ENCODE measurements at places on chromosomes 7 and 10.

DNA sequence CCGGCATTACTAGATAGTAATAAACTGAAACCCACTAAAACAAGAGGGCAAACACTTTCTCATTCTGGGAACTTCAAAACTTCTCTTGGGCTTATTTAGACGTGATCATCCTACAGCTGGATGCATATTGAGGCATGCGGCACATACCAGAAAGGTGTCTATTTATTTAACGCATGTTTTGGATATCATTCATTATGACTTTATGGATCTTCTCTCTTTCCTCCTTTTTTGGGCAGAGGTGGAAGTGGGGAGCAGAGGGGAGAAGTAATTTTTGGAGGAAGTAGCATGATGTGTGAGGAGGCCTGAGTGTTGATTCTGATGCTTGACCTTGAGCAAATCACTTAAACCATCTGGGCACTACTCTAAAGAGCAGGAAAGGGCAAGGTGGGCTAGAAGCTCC is 270.6 kb downstream of the TRIL start:
- no peak for DNase-seq

- no peak for DNase-seq
These were observed 37.9 kb upstream of the RET start for GRCh38 chr10:43038783-43039623.

GRCh38 chr7:4769761-4770160 is 5.7 kb upstream of the AP5Z1 start:
- no peak for DNase-seq

GRCh38 chr10:44422570-44423101 is 37.7 kb upstream of the CXCL12 start:
- DNase-seq: no peak

DNA sequence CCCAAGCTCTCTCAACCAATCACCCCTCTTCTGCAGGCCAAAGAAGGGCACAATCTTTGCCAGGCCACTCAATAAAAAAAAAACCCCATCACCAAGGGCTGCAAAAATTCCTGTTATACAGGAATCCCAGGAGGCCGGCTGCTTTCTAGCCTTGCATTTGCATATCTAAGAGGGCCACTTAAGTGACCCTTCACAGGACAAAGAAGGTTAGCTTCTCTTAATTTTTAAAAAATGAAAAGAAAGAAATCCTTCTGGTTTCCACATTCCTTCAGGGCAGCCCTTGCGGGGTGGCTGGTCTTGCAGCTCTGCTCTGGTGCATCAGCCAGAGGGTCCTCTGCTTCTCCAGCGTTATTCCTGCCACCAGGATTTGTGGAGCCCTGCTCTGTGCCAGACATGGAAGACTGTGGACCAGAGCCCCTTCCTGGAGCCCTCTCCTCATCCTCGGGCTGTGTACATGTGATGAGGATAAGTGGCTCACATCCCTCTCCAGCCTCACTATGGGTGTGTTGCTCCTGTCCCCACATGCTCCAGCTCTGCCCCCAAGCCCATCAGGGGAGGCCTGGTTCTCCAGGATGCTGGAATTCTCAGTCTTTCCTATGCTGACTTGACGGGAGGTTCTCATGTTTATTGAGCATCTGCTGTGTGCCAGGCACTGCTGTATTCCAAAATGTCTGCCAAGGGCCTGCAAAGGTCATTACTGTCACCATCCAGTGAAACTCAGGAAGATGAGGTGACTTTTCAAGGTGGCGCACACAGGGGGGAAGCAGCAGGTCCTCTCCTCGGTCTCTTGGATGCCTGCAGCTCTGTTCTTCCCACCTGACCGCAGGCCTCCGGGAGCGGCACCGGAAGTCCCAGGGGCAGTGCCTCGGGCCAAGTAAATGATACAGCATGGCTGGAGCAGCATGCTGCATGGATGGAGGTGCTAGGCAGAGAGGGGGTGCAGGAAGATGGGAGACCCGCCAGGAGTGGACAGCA is 67.7 kb downstream of the ARHGAP22 start:
- no peak for DNase-seq

DNA sequence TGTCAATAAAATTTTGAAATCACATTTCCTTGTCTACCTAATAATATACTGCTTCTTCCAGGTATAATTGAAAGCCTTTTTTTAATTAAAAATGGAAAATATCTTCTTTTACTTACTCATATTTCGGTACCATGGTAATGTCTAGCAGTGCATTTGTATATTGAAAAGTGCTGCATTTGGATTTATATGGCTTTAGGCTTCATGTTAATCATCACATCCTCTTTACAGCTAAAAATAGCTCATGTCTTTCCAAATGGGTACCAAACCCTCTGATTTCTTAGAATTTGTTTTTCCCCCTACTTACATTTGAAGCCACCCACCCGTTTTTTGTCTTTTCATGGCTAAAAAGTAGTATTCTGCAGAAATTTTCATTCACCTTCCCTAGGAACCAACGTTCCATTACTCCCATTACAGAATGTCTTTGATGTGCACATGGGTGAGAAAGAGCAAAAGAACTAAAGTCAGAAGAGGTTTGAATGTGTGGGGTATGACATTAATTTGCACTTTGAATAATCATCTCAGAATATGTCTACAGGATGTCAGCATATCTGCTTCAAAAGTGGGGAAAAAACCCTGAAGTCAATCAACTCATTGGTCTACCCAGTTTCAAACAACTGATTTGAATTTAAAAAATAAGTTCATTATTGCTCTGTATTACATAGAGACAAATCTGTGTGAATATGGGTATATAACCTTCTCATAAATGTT is 935.9 kb downstream of the GATA3 start:
- DNase-seq: no peak

GRCh38 chr7:8320174-8320573 is 58.2 kb upstream of the ICA1 start:
- no peak for DNase-seq

GRCh38 chr7:113664867-113665266 is 253.9 kb downstream of the PPP1R3A start:
- DNase-seq: no peak
